ENCODE measurements at places on chromosomes 13 and 19.

DNA sequence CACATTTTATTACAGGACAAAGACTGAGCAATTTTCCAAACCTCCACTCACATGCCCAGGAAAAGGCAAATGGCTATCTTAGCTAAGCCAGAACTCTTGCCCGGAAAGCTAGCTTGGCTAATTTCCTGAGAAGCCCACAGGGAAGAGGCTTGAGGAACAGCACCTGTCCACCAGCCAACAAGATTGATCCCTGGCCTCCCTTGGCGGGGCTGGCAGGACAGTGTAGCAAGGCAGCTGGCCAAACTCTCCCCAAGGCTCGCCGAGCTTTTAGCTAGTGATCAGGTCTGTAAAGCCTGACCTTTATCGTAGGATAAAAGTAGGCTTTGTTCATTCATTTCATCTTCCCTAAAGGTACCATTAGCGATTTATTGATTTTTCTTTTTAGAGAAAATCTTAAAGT lies 101.4 kb downstream of the UQCRFS1 start:
- DNase-seq = no peak

- DNase-seq = no peak
Observed at GRCh38 chr19:49340069-49340864, 5.1 kb downstream of the CD37 start.

- DNase-seq = no peak
Observed at GRCh38 chr13:103703246-103703645, 637.0 kb upstream of the SLC10A2 start.

GRCh38 chr19:46731007-46731501 lies 14.1 kb upstream of the PRKD2 start:
- no peak for DNase-seq

GRCh38 chr13:102974317-102975087 lies 91.7 kb downstream of the SLC10A2 start:
- no peak for DNase-seq

- no peak for DNase-seq
Observed at GRCh38 chr19:47350630-47351029, 1.5 kb downstream of the DHX34 start.

- DNase-seq = no peak
Observed at GRCh38 chr13:43441464-43441863, 345.3 kb downstream of the ENOX1 start.

- no peak for DNase-seq
Observed at GRCh38 chr19:49326165-49326704, 1.2 kb upstream of the SLC6A16 start.

DNA sequence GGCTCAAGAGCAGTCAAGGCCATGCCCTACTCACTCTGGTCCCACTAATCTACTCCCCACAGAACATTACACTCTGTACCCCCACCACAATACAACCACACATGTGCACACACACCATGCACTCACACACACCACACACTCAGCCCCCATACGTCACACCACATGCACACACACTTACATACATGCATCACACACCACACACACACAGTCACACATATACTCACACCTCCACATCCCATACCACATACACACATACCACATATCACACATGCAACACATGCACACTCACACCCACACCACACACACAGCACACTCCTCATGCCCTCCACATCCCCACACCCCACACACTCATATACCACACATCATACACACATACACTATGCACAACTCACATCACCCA lies 67.6 kb downstream of the RASL11A start:
- no peak for DNase-seq

DNA sequence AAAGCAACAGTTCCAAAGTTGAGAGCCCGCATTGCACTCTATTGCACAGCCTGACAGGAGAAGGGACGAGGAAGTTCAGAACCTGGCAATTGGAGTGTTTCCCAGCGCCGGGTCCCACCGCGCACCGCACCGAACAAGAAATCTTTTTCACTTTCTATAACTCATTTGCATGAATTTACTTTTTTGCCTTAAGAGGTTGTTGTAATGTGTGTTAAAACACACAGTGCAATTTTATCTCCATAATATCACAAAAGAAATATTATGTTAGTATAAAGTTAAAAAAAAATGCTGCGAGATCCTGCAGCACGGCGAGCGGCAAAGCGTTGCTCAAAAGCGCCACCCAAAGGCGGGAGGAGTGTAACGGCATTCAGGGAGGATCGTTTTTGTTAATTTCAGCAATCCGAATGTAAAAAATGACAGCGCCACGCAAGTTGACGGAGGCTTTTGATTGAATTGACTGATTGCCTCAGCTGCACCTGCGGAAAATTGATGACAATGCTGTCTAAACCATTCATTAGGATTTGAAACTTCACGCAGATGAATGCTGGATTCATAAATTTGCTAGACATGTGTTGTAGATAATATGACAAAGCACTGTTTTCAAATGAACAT lies 303.6 kb upstream of the ZNF507 start:
- DNase-seq = peak; percentile 2

DNA sequence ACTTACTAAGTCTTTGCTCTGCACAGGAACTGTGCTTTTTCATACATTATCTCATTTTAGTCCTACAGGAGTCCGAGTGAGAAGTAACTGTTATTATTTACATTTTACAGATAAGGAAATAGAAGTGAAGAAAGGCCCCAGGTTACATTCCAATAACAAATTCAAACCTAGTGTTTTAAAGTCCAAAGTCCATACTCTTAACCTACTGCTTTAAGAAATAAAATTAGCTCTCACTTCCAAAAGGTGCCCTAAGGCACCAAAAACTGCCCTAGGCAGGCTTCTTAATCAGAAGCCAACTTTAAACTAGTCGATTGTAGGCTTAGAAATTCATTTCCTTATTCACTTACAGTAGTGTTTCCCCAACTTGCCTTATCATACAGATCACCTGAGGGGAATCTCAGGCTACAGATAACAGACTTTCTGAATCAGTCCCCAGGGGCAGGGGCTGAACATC lies 555.9 kb downstream of the DIAPH3 start:
- no peak for DNase-seq

DNA sequence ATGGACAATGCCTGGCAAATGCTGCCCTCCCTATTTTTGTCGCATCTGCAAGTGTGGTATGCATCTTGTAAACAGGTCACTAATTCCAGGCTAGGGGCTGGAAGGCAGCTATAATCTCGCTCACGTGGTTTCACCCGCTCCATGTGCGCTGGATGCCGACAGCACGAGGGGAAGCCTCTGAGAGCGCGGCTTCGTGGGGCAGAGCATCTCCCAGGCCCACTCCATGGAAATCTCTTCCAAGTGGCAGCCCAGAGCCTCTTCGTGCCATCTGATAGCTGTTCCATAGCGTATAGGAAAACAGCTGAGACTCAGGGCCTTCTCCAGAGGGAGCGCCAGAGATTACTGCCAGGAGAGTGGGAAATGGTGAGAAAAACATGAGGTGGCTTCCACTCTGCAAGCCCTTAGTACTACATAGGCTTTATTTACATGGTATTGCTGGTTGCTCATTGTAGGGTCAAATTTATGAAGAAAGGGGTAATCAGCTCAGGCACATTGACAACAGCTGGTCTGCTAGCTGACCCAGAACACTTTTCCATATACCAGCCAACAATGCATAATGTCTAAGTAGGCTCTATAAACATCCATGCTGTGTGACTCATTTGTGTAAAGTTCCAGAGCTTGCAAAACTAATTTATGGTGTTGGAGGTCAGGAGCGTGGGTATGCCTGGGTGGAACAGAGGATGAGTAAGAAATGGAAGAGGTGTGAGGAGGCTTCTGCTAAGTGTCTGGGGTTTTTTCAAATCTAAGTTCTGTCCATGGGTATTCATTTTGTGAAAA lies 165.2 kb downstream of the SHISA2 start:
- no peak for DNase-seq

GRCh38 chr13:26951581-26952177 lies 191.1 kb upstream of the GPR12 start:
- DNase-seq = no peak

- DNase-seq = no peak
Observed at GRCh38 chr13:41460930-41461329, 3.6 kb downstream of the RGCC start.

Measured in stimulated activated CD8-positive, alpha-beta memory T cell treated with anti-CD3 and anti-CD28 coated beads, Interleukin-7, amount 100 ng/mL, for 48 hours (primary cell).